T1000 (cell line): ENCODE measurements at places on chromosomes 16 and 17.
A peak's percentile ranks its signal among the peaks of the same experiment; 100 is the strongest.

DNA sequence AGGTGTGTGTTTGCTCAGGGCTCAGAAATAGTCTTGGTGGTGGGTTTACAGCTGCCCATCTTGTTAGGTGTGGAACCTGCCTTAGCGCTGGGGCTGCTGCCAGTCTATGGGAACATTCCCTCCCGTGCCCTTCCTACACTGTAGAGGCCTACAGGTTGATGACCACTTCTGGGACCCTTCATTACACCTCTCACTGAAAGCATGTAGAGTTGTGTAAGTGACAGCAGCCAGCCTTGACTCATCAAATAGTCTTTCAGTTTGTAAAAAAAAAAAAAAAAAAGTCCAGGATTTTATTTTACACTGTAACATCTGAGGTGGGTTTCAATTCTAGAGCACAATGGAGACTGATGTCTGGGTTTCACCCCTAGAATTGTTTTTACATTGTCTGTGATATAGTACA is 193.9 kb downstream of the SPECC1 start:
- DNase-seq, result no peak

GRCh38 chr16:70341600-70341999 is 5.1 kb upstream of the DDX19A start:
- no peak for DNase-seq

DNA sequence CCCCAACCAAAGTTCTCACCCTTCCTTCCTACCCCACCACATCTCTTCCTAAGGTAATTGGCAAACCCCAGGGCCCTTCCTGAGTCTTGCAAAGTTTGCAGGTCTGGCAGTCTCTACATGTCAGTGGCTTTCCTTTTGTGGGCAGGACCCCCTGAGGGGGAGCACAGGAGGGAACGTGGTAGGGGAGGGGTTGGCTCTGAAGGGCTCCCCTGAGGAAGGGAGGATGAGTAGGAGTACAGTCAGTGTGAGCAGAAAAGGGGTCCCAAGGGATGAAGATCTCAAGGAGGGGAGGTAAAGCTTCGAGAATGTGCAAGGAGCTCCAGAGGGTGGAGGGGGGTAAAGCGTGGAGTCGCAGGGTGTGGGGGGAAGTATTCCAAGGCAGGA is 206.9 kb downstream of the RAB11FIP4 start:
- no peak for DNase-seq

GRCh38 chr16:74603848-74604247 is 3.1 kb downstream of the GLG1 start:
- no peak for DNase-seq

GRCh38 chr17:66612993-66613392 is 221.9 kb upstream of the CACNG5 start:
- DNase-seq, result no peak

DNA sequence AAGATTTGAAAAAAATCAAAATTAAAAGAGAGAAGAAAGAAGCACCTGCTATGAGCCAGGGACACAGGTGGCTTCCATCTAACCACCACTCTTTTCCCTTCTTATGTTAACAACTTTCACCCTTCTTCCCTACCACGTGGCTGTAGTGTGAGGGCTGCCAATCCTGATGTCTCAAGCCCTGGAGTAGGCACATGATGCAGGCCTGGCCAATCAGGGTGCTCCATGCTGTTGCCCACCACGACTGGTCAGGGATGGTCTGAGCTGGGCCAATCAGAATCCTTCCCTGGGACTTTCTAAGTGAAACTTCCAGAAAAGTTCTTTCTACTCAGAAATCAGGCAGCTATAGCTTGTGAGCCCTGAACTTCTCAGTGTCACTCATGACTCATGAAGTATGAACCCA is 140.7 kb downstream of the SDK2 start:
- DNase-seq, result no peak

DNA sequence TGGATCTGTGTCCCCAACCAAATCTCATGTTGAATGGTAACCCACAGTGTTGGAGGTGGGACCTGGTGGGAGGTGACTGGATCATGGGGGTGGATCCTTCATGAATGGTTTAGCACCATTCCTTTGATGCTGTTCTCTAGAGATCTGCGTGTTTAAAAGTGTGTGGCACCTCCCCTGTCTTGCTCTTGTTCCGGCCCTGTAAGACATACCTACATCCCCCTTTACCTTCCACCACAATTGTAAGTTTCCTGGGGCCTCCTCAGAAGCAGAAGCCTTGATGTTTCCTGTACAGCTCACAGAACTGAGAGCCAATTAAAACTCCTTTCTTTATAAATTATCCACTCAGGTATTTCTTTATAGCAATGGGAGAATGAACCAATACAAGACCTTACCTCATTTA is 257.7 kb downstream of the XYLT1 start:
- no peak for DNase-seq

DNA sequence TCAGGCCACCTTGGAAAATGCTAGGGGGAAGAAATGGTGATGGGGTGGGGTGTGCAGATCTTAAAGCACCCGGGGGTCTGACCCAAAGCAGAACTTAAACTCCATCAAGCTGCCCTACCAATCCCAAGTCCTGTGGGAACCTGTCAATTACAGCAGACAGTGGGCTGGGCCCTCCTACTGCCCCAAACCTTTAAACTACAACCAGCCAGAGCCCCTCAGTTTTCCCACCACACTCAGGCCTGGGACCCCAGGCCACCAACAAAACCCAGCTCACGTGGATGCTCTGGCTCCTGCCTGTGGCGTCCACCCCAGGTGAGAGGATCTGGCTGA is 2.7 kb downstream of the MYO18A start:
- DNase-seq, result no peak

DNA sequence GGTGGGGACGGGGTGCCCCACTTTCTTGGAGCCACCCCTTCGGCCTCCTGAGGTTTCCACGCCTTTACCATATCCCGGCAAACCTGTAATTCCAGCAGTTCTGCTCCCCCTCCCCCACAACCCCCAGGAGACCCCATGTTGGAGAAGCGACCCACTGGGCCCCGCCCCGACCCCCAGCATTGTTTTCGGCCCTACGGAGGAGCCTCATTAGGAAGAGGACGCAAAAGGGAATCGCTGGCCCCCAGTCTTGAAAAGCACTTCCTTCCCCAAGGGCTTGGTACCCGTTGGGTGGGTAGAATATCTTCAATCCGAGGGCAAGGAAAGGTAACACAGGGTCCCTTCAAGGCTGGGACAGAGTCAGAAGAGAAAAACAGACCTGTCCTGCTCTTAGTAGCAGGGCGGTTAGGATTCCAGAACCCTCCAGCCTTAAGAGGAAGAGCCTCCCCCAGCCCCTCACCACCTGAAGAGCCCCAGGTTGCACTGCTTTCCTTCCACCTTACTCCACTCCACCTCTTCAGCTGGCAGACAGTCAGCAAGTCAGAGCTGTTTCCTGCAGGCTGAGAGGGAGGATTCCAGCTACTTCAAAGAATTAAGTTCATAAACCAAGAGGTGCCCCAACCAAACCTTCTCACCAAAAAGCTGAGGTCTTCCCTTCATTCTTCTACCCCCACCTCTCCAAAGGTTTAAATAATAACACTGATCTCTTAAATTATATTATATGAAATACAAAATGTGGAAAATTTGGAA is 803 bp upstream of the TLCD2 start:
- no peak for DNase-seq

GRCh38 chr16:83458612-83459011 is 349.2 kb upstream of the HSBP1 start:
- peak; percentile 8 for DNase-seq
